ENCODE measurements at places on chromosomes 2 and 18. TPM values are rescaled to one million over a fixed set of nuclear protein-coding genes. Genes with fewer than 3 reads are reported as not detected.

The PAX3 gene
- total RNA-seq, result 0.03 TPM

DNA sequence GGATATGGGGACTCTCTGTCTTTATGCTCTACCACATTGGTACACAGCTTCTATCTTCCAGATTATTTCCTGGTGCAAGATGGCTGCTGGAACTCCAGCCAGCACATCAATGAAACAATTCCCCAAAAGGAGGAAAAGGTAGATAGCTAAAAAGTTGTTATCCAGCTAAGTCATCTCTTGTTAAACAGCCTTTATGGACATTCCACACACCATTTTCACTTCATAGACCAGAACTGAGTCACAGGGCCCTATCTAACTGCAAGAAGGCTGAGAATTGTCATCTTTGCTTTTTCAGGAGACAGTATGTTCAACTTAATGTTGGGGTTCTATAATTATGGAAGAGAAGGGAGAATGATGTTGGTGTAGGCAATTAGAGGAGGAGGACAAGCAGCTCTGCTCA, 133.3 kb upstream of the NOSTRIN start:
- no peak for DNase-seq

GRCh38 chr2:118300832-118301231, 212.6 kb downstream of the INSIG2 start:
- no peak for DNase-seq

The GPR75 gene
- total RNA-seq, result 2.3 TPM

The ZNF514 gene
- total RNA-seq, result 8.2 TPM

- no peak for DNase-seq
These were observed 113.2 kb downstream of the MARCHF4 start for GRCh38 chr2:216259081-216259480.

The LYG2 gene
- total RNA-seq, result not detected

The CFAP65 gene
- total RNA-seq, result not detected
